ENCODE measurements at places on chromosomes 7 and 10.

- DNase-seq, result no peak
Observed at GRCh38 chr7:128076796-128077271, 45.6 kb upstream of the LRRC4 start.

GRCh38 chr10:43340619-43341018 is 30.8 kb upstream of the FXYD4 start:
- no peak for DNase-seq

DNA sequence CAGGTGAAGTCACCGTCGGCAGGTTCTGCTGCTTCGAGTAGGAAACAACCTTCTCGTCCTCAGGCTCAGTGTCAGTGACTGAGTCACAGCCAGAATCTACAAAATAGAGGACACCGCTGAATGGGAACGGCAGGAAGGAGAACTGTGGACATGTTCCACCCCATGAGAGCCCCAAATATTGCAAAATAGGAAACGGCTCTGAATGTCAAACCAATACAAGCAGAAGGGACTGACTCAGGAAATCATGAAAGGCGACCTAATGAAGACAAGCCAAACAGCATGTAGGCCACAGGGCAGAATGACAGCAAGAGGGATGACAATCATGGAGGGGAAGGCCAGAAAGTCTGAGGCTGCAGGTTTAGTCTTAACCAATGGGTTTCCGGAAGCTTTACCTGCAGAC is 63.5 kb downstream of the PIK3AP1 start:
- DNase-seq, result no peak

DNA sequence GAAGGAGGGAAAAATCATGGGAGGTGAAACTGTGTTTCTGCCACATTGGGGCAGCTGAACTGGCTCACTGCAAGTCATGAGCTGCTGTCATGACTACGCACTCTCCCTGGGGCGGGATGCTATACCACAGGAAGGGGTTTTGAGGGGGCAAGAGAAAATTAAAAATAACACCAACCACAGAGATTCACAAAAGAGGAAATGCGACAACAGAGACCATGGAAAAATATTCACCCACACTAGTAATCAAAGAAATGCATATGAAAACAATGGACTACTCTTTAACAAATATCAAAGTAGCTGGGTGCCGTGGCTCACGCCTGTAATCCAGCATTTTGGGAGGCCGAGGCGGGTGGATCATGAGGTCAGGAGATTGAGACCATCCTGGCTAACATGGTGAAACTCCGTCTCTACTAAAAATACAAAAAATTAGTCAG is 65.2 kb upstream of the TM9SF3 start:
- DNase-seq, result no peak

DNA sequence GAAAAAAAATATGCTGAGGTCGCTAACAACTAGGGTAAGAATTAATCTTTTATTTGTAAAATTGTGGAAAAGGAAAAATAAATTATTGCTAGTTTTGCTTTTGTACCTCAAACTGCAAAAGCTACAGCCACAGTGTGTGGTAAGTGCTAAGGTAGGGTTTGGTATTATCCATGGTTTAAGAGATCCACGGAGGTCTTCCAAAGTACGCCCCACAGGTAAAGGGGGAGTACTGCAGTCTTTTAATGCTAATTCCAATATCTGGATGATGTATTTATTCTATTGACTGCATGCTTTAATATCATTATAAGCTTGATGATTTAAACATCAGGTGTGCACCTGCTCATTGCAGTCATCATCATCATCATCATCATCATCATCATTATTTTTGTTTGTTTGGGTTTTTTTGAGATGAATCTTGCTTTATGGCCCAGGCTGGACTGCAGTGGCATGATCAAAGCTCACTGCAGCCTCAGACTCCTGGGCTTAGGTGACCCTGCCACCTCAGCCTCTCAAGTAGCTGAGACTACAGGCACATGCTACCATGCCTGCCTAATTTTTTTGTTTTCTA is 38.4 kb upstream of the BMS1 start:
- no peak for DNase-seq

- no peak for DNase-seq
Observed at GRCh38 chr10:36126076-36126475, 484.0 kb upstream of the FZD8 start.

DNA sequence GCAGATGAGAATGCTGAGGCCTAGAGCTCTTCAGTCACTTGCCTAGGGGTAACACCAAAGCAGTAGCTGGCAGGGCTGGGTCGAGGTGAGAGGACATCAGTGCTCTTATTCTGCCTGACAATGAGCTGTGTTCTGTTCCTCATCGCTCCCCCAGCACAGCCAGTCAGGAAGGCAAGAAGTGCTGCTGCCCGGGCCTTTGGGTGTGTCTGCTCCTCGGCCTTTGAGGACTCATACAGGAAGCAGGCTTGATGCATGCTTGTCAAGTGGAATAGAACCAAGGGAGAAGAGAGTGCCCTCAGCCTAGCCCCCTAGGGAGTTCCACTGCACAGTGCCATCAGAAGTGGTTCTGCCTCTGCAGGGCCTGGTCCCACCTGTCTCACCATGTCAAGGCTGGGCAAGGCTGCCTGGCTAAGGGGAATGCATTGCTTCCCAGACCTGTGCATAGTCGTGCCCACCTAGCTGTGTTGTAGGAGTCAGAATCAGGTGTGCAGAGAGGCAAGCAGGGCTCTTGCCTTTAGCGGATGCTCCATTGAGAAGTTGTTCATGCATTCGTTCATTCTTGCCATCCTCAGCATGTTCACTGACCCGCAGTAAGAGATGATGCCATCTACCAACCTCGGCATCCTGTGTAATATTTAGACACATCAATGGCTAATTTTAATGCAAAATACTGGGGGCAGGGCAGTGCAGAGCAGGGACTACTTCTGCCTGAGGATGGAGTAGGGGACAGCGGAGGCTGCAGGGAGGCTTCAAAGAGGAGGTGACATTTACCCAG is 156.6 kb downstream of the RPS24 start:
- DNase-seq, result no peak

GRCh38 chr10:92407305-92408016 is 116.5 kb downstream of the MARCHF5 start:
- no peak for DNase-seq

DNA sequence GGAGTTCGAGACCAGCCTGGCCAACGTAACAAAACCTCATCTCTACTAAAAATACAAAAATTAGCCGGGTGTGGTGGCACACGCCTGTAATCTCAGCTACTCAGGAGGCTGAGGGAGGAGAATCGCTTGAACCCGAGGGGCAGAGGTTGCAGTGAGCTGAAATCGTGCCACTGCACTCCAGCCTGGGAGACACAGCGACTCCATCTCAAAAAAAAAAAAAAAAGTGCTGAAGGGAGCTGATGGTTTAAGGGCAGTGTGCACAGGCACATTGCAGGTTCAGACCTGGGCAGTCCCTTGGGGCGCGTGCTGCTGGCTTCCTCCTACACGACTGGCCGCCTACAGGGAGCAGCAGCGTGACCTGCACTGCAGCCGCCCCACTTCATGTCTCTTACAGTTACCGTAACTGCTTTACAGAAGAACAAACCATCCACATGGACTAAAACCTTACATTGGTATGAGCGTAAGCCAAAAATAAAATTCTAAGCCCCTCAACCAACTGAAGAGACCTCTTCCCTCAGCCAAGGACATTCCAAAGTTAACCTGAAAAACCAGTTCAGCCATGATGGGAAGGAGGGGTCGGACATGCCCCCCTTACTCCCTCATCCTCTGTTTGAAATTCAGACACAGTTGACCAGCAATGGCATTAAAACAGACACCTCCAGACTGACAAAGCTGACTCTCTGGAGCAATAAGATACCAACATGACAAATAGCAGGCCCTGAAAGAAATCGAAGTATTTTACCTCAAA is 262.2 kb downstream of the ZMYND11 start:
- DNase-seq, result no peak

GRCh38 chr10:70560511-70560941 is 42.0 kb downstream of the PRF1 start:
- DNase-seq, result no peak

GRCh38 chr7:18689551-18689950 is 194.0 kb downstream of the HDAC9 start:
- no peak for DNase-seq

DNA sequence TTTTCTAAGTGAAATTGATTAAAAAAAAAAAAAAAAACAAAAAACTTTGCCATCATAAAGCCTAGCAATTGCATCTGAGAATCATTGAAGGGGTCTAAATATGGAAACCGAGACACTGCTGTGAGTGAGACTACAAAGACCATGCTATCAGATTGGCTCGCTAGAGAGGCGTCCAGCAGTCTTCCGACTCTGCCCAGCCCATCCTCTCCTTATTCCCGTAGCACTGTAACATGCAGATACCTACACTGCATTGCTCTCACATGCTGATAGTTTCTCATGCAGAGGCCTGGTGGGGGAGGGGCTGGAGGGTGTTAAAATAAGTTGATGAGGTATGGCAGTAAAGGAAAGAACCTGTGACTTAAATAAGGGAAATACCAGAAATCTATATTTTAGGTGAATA is 130.7 kb downstream of the NRF1 start:
- DNase-seq, result no peak

- no peak for DNase-seq
Observed at GRCh38 chr7:18037609-18038008, 10.0 kb upstream of the PRPS1L1 start.

- DNase-seq, result no peak
Observed at GRCh38 chr10:117463545-117463920, 79.0 kb upstream of the EMX2 start.

GRCh38 chr10:15775513-15775912 is 55.8 kb upstream of the ITGA8 start:
- no peak for DNase-seq

DNA sequence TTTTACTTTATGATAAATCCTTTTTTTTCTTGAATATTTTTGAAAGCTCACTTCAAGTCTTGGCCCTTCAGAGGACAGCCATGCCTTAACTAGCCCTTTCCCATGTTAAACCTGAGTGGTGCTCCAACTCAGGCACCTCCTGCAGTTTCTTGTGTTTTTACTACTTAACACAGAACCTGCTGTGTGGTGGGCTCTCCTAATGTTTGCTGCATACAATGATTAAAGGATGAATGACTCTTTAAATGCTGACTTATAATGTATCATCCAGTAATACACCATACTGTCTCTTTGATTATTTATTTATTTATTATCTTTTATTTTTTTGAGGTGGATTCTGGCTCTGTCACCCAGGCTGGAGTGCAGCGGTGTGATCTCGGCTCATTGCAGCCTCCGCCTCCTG is 179.4 kb downstream of the SEMA3E start:
- DNase-seq, result no peak

DNA sequence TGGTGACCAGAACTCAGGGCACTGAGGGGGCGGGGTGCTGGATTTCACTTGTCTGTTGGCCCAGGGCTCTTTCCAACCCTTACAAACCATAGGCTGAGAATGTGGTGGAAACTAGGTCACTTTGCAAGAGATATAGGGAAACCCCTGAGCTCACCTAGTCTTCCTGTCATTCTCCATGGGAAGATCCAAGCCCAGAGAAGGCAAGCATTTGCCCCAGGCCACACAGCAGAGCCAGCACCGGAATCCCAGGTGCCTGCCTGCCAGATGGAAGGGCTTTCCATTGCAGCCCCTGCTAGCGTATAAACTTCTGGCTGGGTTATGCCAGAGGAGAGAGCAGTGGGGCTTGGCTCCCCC is 427 bp downstream of the PYROXD2 start:
- no peak for DNase-seq

GRCh38 chr7:88485821-88486220 is 179.1 kb upstream of the STEAP4 start:
- DNase-seq, result no peak

DNA sequence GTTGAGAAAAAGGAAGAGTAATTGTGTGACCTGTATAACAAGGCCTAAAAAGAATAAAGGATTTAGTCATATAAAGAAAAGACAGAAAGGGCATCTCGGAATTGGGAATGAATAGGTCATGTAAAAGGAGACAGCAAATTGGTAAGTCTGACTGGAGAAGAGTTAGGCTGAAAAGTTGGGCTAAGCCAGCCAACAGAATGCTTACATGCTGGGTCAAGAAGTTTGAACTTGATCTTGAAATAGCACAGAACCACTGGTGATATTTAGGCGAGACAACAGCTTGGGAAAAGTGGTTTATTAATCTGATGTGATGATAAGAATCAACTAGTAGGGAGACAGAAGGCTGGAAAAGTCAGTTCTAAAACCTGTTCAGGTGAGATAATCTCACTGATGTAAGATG is 4.8 kb downstream of the IDE start:
- DNase-seq, result no peak
